ENCODE measurements at places on chromosomes 12 and 14.
A peak's percentile ranks its signal among the peaks of the same experiment; 100 is the strongest.

- DNase-seq = no peak
Observed at GRCh38 chr12:123390498-123391426, 6.8 kb downstream of the KMT5A start.

GRCh38 chr12:102052192-102053061 is 9.4 kb downstream of the WASHC3 start:
- no peak for DNase-seq

DNA sequence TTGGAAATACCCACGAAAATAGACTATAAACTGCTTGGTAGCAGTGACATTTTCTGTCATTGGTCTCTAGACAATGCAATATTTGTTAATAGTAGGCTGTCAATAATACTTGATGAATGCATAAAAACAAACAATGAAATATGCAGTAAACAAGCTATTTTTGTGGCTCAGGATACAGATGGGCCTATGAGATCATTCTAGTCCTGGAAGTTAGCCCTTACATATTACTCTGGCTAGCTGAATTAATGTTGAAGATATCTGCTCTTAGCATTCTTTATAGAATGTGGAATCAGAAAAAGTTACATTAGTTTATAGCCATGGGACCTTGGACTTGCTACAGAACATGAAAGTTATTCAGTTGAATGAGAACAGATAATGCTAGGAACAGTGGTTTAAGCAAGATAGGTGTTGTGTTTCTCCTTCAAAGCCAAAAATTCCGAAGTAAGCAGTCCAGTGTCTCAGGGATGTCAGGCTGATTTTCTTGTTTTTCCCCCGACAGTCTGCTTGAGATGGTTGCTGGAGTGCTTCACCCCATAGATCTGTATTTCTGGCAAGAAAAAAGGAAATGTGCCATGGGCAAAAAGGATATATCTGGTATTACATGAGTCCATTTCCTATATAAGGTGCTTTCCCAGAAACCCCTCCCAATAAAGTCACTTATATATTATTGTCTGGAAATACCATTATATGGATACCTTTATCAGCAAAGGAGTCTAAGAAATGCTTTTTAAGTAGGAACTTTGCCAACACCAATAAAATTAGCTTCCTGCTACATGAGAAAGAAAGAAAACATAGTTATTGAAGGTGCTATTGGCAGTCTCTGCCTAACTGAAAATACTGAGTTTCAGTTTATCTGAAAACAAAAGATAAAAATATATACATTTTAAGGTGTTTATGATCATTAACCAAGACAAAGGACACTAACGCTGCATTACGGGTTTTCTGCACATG is 619.4 kb upstream of the ATP2B1 start:
- no peak for DNase-seq

- DNase-seq = no peak
Observed at GRCh38 chr14:96497087-96497486, 5.1 kb upstream of the PAPOLA start.

DNA sequence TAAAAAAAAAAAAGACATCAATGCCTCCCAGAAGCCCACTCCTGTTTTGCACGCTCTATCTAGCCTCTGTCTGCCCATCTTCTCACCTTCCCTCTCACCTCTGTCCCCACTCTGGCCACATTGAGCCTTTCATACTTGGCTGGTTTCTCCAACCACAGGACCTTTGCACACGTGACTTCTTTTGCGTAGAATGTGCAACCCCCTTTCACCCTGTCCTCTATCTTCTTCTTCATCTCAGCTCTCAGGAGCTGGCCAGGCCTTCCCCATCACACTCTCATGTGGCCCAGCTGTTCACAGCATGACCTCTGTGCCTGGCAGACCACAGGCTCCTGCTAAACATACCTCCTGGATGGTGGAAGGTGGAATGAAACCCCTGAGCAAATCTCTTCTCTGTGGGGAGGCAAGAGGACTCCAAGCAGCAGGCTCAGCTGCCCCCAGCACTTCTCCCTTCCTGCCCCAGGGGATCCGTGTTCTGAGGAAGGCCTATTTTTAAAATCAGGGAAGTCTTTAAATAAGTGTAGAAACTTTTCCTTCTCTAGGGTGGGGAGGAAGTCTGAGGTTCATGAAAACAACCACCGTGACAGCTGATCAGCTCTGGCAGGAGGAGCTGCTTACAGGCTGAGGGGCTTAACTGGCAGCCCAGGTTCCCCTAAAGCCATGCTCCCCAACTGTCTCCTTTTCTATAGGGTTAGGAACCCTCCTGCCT is 11.6 kb downstream of the HVCN1 start:
- peak; percentile 39 for DNase-seq

GRCh38 chr12:89882050-89882449 is 173.4 kb upstream of the ATP2B1 start:
- DNase-seq = no peak

GRCh38 chr14:89178800-89179535 is 238.1 kb downstream of the FOXN3 start:
- no peak for DNase-seq

DNA sequence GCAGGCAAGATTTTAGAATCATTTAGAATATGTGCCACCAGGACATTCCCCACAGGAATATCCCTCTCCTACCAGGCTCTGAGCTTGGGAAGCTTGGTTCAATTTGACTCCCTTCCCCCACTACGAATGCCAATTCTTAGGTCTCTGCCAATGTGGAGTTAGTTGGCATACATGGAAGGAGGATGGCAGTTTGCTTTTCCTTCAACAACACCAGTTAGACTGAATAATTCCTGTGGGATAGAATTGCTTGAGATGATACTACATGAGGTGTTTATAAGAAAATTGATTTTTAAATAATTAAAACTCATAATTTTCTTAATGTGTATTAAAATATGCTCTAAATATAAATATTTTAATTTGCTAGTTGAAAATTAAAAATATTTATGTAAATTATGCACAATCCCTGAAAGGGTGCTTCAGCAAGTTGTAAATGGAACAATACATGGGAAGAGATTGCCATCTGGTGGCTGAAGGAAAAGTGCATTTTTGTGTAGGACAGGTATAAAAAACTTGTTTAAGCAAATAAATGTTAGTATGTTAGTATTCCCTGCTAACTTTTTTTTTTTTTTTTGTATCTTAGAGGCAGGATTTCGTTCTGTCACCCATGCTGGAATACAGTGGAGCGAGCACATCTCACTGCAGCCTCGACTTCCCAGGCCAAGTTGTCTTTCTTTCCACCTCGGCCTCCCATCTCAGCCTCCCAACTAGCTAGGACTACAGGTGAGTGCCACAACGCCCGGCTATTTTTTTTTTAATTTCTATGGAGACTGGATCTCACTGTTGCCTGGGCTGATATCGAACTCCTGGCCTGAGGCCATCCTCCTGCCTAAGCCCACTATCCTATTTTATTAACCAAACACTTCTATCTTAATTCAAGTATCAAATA is 25.8 kb upstream of the STRAP start:
- peak; percentile 85 for DNase-seq

DNA sequence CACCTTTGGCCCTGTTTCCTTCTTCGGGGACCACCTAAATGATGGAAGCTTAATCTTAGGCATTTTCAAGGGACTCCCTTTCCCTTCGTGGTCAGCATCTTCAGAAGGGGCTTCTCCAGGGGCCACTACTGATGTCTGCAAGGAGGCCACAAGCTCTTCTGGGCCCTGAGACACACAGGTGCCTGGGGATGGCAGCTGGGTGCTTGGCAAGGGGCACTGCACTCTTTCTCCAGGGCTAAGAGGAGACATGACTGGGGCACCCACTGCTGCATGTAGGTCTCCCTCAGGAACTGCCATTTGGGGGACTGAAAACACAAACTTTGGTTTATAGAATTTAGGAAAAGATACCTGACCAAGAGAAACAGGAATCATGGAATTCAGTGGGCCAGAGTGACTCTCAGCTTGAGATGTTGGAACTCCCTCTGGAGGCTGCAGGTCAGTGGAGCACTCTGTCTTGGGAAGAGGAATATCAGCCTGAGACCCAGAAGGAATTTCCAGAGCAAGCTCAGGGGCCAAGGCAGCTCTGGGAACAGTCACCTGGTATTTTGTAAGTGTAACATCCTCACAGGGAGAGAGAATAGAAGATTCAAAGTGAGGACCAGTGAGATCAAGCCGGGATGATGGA is 16.0 kb downstream of the PLD4 start:
- DNase-seq = no peak

DNA sequence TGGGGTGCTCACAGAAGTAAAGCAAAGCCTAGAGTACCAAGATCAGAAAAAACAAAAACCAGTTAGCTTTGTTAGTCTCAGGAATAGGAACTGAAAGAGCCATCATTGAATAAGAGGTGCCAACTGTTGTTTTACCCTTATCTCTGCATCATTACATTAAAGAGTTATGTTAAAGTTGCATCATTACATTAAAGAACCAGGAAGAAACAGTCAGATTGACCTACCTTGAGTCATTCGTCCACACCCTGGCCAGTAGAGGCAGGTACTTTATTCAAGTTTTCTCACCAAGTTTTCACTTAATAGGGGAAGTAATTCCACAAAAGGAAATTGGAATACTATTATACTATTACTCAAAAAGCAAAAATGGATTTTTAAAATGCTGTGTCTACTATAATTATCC is 121.7 kb upstream of the CNOT2 start:
- DNase-seq = no peak

- DNase-seq = peak; percentile 11
Observed at GRCh38 chr14:92603309-92604242, 90.0 kb downstream of the RIN3 start.

GRCh38 chr14:62187265-62187664 is 425.0 kb downstream of the SNAPC1 start:
- DNase-seq = no peak
